ENCODE measurements at places on chromosomes 3 and 15.

GRCh38 chr3:14846226-14846880, 27.6 kb downstream of the FGD5 start:
- DNase-seq, result no peak

DNA sequence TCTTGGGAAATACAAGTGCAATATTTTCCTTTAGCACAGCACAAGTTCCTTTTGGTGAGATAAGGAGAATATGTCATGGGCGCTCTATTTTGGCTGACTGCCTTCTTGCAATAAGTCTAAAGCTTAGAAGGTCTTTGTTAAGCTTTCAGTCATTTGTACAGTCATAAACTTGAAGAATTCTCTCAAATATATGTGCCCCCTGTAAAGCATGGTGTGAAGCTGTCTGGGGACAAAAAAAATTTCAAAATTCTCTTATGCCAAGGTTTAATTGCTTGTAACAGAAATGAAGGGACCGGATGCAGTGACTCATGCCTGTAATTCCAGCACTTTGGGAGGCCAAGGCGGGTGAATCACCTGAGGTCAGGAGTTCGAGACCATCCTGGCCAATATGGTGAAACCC, 21.7 kb upstream of the ARID3B start:
- no peak for DNase-seq

DNA sequence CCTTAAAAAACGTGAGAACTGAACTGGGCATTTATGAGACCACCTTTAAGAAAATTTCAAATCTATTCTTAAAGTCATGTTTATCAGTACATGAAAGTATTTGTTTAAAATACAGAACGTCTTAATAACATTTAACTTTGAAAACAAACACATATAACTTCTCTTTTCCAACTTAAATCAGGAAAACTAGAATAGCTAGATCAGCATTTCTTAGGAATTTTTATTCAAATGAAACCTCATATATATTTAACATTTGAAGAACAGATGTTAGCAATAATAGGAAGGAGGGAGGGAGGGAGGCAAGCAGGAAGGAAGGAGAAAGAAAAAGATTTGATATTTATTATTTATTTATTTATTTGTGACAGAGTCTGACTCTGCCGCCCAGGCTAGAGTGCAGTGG, 120.2 kb downstream of the NR1I2 start:
- no peak for DNase-seq

DNA sequence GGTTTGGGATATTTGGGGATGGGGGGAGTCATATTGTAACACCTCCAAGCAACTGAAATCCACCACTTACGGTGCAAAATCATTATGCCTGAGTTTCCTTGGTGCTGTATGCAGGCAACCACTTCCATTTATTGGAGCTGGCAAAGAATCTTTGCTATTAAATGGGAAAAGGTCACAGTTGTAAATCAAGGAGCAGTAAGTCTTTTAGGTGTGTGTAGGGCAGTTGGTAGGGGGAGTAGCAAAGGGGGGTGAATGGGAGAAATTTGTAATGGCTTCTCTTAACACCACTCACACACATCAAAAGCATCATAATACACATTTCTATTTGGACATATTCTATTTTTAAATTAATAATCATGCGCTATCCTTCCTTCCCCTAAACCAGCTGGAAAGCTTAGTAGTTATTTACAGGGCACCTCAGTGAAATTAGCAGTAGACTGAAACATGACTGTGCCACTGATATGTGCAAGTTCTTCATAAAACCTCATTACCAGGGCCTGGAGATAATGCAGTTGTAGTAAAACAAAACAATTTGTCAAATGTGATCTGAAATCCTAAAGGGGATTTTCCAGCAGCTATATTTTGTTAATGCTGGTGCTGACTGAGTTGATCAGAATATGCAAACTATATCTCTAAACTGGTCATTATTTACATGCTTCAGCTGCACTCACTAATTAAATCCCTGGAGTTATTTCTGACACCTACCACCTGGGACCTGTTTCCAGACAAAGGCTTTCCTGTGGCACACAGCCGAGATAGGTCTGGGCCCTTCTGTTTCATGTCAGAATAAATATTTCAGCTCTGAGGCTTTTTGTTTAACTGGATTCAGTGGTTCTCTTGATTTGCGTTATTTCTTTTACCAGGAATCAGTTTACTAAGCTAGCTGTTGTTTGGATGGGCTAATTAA, 90.1 kb downstream of the B3GALNT1 start:
- DNase-seq, result peak; percentile 90

- DNase-seq, result no peak
These were observed 1155.5 kb downstream of the TBL1XR1 start for GRCh38 chr3:176041812-176042211.

DNA sequence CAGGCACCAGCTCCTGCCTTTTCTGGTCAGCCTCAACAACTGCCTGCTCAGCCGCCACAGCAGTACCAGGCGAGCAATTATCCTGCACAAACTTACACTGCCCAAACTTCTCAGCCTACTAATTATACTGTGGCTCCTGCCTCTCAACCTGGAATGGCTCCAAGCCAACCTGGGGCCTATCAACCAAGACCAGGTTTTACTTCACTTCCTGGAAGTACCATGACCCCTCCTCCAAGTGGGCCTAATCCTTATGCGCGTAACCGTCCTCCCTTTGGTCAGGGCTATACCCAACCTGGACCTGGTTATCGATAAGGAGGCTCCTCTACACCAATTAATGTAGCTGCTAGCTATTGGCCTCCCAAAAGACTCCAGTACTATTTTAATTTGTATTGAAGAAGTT, 38.9 kb downstream of the TFG start:
- no peak for DNase-seq

GRCh38 chr3:11370191-11370590, 98.0 kb downstream of the ATG7 start:
- DNase-seq, result no peak

- DNase-seq, result no peak
These were observed 169.3 kb upstream of the TPM1 start for GRCh38 chr15:62873203-62873602.

DNA sequence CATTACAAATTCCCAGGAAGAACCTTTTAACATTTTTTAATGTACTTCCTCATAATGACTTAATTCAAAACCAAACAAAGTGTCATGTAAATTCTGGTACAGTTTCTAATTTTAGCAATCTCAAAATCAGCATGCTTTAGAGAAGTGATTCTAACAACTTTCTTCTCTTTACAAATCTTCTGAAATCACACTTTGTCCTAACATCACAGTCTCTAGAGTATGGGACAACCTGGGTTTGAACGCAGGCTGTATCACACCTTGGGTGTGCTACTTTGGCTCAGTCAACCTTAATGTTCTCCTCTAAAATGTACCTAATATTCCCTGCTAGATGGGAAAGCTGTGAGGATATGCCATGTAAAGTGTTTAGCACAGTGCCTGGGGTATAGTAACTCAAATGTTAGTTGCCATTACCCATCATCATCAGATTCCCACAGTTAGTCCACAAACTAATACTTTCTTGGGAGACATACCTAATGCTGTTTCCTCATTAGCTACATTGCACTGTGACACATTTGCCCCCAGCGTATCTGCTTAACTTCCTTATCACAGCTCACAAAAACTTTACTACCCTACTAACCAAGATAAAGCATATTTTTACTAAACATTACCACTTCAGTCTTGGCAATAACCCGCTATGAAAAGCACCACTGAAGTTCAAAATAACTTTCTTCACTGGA, 3.1 kb downstream of the TSPAN3 start:
- no peak for DNase-seq

GRCh38 chr3:50165910-50166538, 10.9 kb downstream of the SEMA3F start:
- DNase-seq, result no peak

DNA sequence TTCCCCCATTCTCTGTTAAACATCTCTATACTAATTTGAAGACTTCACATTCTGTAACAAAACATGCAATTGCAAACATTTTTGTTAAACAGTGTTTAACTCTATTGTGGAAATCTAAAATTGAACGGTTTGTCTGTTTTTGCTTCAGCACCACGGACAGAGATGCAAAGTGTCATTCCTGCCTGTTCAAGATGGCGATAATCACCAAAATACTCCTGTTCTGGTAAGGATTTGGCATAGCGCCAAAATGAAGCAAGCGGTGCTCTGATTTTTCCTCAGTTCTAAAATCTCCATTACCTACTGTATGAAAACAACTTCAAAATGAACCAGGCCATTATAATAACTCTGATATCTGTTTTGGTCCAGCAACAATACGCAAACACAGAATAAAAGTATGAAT, 129.7 kb upstream of the TUSC7 start:
- no peak for DNase-seq

GRCh38 chr3:22089284-22089683, 338.3 kb upstream of the ZNF385D start:
- peak; percentile 74 for DNase-seq

DNA sequence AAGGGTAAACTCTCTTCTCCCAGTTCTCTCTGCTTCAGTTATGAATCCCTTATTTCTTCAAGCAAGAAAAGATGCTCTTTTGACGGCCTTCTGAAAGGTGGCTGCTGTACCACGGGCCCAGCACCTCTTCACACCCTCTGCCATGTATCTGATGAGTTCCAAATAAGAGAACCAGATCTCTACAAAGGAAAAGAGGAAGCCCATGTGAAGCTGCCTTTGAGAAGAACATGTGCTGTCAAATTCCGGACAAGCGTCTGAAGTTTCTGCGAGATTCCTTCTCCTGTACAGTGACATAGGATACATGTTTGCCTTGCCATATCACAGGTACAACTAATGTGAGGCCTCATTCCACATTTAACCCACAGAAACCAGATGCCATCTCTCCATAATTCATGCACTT, 59.2 kb downstream of the SH3BP5 start:
- no peak for DNase-seq

- DNase-seq, result no peak
These were observed 360.2 kb upstream of the ZNF385D start for GRCh38 chr3:22111226-22111625.

DNA sequence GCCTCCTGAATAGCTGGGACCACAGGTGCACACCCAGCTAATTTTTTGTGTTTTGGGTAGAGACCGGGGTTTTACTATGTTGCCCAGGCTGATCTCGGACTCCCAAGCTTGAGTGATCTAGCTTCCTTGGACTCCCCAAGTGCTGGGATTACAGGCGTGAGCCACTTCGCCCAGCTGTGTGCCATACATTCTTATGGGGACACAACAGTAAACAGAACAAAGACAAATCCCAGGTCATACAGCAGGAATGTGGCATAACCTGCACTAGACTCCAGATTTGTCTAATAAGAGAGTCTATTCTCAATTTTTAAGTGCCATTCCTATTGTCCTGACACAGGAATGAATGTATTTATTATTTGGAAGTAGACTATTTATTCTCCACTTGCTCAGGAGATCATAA, 17.6 kb downstream of the ARL6IP5 start:
- no peak for DNase-seq

DNA sequence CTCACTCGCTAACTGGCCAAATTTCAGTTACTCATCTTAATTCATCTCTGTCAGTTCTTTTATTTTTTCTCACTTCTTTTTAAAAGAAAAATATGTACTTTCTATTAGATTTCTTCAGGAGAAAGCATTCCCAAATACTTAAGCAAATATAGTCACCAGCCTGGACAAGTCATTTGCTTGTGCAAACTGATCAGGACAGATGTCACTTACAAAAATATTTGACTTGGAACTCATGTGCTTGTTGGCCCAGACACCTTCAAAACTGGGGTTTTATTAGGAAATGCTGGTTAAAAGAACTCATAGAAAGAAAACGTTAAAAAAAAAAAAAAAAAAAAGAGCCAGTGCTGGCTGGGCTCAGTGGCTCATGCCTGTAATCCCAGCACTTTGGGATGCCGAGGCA, 31.3 kb upstream of the FOXP1 start:
- DNase-seq, result peak; percentile 34

DNA sequence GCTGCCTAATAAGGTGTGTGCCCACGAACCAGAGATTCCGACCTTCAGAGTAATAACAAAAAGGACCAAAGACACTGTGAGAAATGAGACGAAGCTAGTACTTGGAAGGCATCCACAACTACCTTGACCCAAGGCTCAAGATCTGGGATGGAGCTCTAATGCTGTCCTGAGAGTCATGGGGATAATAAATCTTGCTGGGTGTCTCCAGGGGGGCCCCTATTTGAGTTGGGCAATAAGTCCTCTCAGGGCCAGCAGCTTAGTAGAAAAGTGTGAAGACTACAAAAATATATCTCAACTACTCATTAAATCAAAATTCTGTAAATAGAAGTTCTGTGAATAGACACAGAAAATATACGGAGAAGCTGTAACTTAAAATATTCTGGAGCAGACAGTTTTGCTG, 2.9 kb upstream of the NDN start:
- no peak for DNase-seq

DNA sequence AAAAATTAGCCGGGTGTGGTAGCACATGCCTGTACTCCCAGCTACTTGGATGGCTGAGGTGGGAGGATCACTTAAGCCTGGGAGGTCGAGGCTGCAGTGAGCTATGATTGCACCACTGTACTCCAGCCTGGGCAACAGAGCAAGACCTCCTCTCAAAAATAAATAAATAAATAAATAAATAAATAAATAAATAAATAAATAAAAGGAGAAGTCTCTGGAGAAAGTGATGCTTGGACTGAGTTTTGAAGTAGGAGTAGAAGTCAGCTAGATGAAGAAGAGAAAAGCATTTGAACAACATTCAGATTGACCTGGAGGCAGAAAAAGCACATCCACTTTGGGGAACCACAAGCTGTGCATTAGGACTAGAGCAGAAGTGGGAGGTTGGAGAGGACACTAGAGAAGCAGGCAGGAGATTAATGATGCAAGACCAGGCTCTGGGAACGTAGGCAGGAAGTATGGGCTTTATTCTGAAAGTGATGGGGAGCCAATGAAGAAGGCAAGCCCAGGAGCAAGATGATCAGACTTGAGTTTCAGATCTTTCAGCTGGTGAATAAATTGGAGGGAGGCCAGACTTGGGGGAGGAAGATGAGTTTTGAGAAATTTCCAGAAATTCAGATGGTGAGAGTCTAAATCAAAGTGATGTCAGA, 48.7 kb downstream of the KLHL6 start:
- DNase-seq, result no peak

- DNase-seq, result no peak
These were observed 161.4 kb upstream of the LRTM1 start for GRCh38 chr3:55089211-55089610.

- no peak for DNase-seq
These were observed 516.8 kb upstream of the PROK2 start for GRCh38 chr3:72301779-72302178.

DNA sequence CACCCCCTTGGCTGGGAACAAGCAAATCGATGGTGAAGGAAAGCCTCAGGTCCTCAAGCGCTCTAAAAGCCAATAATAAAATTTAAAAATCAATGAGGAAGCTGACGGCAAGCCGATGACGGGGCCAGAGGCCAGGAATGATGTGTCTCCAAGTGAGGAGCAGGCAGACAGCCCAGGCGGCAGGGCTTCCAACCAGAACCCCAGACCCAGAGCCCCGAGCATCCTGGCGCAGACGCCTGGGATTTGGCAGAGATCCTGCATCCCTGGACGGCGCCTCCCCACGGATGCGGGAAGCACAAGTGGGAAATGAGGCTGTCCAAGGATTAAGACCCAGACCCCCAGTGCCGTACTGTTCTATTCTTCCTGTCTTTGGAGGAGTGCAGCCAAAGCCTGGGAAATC, 123.0 kb upstream of the PROK2 start:
- DNase-seq, result no peak

GRCh38 chr3:4977001-4977852, 2.0 kb upstream of the BHLHE40 start:
- DNase-seq, result no peak

Measured in NCI-H526 (cell line).